ENCODE measurements at places on chromosomes 5 and 9.

- DNase-seq, result no peak
Measured at GRCh38 chr5:122436615-122437014, 124.6 kb downstream of the SNCAIP start.

GRCh38 chr9:36959681-36960574 lies 74.1 kb downstream of the PAX5 start:
- DNase-seq, result no peak

DNA sequence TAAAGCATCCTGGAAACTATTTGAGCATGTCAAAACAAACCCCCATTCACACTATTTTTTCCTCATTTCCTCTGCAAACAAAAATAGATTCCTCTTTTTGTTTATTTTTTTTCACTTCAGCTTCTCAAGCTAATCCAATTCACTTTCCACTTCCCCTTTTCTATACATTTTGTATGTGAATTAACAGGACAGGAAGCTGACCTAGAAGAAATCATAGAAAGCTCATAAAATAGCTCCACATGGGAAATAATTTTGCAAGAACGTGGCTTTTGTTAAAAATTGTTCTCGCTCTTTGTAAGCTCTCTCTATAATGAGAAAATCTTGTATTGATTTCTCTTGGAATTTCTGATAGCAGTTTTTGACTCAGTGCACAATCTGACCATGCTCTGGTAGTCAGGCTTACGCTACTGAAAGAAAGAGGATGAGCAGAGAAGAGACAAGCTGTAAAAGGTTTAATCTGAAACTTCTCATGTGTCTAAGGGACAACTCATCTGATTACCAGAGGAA lies 215.8 kb downstream of the ADAMTS12 start:
- DNase-seq, result no peak

DNA sequence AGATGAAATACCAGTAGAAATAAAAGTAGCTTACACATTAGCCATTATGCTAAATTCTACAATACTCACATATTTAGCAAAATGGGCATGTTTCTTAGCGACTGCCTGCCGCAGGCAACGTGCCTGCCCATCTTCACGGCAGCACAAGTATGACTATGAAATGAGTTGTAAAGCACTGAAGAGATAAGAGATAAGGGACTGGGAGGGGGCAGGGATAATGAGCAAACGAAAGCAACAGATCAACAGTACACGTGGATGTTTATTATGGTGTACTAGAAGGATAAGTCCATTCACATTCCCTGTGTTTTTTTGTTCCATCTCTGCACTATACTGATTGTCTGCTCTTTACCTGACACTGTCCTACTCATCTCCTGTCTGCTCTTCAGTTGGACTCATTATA lies 44.1 kb upstream of the KCNN2 start:
- no peak for DNase-seq

GRCh38 chr5:122736086-122736845 lies 38.6 kb upstream of the SNX2 start:
- no peak for DNase-seq

DNA sequence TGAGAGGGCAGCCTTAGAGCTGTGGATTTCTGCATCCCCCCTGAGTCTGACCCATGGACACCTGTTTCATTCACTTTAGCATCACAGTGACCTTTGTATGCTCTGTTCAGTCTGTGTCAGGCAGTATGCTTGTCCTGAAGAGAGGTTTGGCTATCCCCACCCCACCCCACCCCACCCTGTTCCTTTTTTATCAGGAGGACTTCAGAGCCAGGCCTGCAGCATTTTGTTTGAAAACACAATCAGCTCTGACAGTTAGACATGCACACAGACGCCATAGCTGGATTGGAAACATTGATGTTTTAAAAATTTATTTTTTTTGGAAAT lies 142.2 kb downstream of the NTRK2 start:
- DNase-seq, result no peak

DNA sequence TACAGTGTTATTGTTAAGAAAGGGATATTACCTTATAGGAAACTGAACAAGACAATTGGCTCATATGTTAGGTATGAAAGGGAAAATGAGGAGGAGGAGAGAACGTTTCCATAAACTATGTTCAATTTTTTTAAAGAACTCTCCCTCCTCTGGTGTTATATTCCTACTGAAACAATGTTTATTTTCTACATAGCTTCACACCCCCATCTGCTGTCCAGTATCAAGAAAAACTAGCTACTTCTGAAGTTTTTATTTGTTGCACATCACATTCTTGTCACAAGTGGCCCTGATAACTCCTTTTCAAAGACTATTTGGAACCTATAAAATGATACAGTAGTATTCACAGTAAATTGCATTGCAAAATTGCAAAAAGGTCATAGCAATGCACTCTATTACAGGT lies 223.4 kb upstream of the FAM174A start:
- no peak for DNase-seq

GRCh38 chr9:121886759-121887485 lies 206.2 kb downstream of the TTLL11 start:
- DNase-seq, result no peak

- no peak for DNase-seq
Measured at GRCh38 chr5:87751824-87752223, 339.1 kb upstream of the CCNH start.

Data from fibroblast of skin of left quadriceps (primary cell).